T-cell (primary cell): ENCODE measurements at places on chromosomes 13 and 19.

DNA sequence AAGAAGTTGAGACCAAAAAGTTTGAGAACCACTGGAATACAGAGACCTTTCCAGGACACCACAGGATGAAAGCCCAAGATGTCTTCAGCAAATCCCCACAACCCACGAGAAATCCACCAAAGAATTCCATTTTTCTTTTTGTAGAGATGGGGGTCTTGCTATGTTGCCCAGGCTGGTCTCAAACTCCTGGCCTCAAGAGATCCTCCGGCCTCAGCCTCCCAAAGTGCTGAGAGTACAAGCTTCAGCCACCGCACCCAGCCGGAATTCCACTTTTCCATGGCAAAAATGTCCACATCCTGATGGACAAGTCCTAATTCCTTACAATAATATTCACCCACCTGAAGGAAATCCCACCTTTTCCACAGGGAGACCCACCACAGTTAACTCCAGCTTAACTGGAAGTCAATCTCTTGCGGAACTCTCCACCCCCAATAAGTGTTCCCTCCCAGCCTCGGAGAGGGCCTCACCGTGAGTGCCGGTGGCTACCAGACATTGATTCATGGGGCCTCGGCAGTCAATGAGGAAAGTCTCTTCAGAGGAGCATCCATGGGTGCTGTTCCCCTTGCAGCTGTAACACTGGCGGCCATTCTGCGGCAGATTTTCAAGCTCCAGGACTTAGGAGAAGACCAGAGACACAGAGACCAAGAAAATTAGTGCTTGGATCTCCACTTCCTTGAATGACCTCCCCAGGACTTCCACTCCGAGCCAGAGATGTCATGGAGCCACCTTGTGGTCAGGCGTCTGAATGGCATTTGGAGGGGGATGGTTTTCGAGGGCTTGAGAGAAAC, 12.3 kb upstream of the CADM4 start:
- peak; percentile 33 for DNase-seq

GRCh38 chr13:34944751-34945150, 2.7 kb downstream of the NBEA start:
- DNase-seq, result no peak

DNA sequence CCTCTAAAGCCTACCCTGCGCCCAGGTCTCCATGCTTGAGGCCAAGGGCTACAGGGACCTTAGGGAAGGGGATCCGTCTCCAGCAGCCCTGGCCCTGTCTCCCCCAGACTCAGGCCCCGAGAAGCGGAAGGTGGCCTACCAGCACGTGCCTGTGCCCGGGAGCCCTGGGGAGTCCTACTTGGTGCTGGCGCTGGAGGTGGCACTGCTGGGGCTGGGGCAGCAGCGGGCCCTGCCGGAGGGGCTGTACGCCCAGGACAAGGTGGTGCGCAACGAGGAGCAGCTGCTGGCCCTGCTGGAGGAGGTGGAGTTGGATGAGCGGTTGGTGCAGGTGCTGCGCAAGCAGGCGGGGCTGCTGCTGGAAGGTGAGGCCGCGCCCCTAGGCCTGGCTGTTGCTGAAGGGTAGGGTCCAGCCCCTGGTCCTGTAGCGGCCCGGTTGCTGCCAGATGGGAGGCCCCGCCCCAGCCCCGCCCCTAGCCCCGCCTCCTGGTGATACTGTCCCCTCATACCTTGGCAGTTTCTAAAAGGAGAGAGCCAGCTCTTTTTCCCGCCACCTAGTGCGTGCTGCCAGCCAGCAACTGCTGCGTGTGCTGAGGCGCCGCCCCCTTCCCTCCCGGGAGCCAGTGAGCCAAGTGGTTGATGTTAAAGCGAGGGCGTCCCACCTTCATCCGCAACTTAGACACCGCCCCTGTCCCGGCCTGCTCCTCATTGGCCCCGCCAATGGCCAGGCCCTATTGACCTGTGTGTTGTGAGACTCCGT, 22.6 kb downstream of the ZSWIM4 start:
- DNase-seq, result peak; percentile 69

DNA sequence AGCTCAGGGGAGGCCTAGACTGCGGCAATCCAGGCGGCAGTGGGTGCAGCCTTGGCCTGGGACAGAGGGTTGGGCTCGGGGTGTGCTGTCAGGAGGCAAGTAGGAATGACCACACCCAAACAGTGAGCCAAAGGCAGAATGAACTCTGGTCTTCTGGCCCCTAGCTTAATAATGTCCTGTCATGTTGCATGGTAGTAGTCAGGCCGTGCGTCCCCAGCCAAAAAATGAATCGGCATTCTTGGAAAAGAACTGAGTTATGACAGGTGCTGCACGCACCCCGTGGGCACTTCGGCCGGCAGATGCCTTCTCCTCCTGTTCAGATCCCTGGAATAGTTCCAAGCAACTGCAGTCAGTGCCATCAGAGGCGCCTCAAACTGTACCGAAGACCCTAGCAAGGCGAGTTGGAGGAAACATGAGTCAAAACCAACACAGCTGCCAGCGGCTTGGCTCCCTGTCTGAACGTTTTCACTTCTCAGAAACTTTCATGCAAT, 55.9 kb downstream of the ATP7B start:
- no peak for DNase-seq

DNA sequence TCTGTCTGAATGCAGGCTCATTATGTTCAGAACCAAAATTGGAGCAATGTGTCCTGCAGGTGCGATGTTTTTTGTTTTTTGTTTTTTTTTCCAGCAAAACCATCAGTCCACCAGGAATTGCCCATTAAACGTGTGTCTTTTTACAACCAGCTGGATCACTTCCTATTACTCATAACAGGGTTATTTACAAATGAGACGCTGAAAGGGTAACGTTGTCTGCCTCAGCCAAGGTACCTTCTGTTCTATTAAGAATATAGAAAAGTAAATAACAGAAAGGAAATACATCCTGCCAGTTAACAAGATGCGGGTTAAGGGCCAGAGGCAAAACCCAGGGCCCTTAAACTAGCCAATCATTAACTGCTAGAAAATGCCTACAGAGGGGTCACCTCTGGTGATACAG, 590.4 kb downstream of the TBC1D4 start:
- no peak for DNase-seq

DNA sequence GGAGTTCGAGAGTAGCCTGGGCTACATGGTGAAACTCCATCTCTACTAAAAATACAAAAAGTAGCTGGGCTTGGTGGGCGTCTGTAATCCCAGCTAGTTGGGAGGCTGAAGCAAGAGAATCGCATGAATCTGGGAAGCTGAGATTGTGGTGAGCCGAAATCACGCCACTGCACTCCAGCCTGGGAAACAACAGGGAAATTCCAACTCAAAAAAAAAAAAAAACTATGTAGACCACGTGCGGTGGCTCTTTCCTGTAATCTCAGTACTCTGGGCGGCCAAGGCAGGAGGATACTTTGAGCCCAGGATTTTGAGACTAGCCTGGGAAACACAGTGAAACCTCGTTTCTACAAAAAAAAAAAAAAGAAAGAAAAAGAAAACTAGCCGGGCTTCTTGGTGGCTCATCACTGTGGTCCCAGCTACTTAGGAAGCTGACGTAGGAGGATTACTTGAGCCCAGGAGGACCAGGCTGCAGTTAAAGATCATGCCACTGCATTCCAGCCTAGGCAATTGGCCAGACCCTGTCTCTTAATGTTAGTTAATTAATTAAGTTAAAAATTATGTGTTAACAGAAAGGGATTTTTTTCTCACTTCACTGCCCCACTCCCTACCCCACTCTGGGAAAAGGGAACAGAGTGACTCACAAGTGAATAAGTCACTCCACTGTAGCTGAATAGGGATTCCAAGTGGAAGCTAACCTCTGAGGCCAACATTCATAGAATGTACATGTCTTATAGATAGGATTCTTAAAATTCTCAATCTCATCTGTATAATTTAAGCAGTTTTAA, 2.2 kb downstream of the ZNF83 start:
- DNase-seq, result no peak

DNA sequence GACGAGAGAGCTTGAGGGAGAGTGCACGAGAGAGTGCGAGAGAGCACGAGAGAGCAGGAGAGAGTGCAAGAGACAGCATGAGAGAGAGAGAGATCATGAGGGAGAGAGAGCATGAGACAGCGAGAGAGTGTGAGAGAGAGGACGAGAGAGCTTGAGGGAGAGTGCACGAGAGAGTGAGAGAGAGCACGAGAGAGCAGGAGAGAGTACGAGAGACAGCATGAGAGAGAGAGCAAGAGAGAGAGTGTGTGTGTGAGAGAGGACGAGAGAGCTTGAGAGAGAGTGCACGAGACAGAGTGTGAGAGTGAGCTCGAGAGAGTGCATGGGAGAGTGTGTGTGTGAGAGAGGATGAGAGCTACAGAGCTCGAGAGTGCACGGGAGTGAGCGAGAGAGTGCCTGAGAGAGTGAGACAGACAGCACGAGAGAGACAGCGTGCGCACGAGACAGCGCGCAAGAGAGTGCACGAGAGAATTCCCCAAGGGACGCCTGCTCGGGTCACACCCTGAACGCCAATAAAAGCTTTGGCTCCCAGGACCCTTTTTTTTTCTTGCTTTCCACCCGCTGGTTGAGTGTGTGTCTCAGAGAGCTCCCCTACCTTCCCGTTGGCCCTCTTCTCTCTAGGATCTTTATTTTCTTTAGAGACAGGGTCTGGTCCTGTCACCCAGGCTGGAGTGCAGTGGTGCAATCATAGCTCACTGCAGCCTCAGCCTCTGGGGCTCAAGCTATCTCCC, 3.7 kb downstream of the CD70 start:
- DNase-seq, result no peak

- no peak for DNase-seq
These were observed 94.3 kb downstream of the NHLRC3 start for GRCh38 chr13:39132286-39133230.

DNA sequence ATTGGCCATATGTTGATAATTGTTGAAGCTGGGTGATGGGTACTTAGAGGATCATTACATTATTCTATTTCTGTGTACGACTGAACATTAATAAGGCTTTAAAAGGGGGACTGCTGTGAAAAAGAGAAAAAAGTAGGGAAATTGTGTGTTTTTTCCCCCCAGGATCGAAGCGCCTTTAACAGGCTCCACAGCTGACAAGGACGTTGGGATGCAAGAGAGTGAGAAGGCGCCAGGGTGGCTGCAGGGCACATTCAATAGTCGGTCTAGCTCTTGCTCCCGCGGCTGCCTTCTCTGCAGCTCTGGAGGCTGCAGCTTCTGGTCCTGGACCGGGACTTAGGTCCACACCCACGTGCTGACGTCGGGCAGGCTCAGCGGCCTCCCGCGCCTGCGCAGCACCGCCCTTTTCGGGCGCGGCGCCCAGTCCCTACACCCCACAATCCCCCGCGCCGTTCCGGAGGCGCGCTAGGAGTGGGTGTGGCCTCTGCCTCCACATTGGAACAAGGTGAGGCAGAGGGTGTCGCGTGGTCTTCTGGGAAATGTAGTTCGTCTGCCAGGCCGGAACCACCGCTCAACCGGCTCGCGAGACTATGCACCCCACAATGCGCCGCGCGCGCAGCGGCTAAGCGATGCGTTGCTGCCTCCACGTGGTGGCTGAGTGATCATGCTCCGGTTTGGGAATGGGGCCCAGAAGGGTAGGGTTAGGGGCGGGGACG, 4.9 kb upstream of the LRFN3 start:
- peak; percentile 99 for DNase-seq

- no peak for DNase-seq
These were observed 40.9 kb downstream of the RAB20 start for GRCh38 chr13:110520431-110521295.

DNA sequence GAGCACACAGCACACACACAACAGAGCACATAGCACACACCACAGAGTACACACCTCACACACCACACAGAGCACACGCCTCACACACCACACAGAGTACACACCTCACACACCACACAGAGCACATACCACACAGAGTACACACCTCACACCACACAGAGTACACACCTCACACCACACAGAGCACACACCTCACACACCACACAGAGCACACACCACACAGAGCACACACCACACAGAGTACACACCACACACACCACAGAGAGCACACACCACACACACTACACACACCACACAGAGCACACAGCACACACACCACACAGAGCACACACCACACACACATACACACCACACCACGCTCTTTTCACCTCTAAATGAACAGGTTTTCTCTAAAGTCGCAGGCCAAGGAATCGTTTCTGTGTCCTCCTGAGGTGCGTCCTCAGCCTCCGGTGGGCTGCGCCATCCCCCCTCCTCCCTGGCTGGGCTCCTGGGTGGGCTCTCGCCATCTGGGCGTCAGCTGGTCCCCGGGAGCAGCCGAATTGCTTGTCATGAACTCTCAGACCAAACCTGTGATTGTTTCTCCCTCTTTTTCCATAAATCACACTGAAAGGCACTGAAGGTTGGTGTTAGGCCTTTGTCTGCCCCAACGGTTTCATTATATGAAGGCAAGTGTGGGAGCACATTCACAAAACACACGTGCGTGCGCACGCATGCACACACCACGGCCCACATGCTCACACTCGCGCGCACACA, 37.4 kb downstream of the TMEM255B start:
- DNase-seq, result no peak

- DNase-seq, result no peak
These were observed 37.1 kb downstream of the ESD start for GRCh38 chr13:46759846-46760245.

DNA sequence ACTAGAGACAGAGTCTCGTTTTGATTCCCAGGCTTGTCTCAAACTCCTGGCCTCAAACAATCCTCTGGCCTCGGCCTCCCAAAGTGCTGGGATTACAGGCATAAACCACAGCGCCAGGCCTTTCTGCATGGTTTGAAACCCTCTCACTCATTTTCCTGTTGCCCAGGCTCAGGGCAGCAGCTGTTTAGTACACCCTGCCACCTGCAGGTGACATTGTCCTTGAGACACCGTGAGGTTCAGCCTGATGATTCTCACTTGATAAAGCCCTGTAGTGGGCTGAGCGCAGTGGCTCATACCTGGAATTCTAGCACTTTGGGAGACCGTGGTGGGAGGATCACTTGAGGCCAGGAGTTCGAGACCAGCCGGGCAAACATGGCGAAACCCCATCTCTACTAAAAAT, 12.5 kb downstream of the IL12RB1 start:
- DNase-seq, result no peak

DNA sequence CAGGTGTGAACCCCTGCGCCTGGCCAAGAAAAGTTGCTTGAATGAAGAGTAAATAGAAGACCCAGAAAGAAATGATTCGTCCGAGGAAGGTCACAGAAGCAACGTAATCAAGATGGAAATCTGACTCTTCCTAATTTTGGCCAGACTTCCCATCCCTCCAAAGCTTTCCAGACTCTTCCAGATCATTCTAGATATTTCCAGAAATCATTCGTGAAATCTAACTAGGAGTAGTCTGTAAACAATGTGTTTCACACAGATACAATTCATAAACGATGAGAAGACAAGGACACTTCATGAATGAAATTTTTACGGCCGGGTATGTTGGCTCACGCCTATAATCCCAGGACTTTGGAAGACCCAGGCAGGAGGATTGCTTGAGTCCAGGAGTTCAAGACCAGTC, 9.3 kb upstream of the LDLR start:
- DNase-seq, result no peak

- no peak for DNase-seq
These were observed 214.8 kb downstream of the LMO7 start for GRCh38 chr13:75850916-75851315.

GRCh38 chr13:67281466-67281865, 51.3 kb upstream of the PCDH9 start:
- DNase-seq, result no peak

DNA sequence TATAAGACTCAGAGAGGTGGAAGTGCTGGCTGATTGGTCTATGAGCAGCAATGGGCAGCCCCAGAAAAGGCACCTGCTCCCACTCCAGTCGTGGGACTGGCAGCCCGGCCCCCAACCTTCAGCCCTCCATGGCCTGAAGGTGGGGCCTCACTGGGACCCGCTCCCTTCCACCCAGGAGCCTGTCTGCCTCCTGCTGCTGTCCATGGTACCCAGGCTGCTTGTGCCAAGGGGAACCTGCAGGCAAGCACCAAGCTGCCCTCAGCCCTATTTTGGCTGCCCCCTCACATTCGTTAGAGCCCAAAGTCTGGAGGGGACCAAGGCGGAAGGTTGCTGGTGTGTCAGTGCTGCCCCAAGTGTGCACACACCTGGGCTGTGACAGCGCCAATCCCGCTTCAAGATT, 2304.9 kb downstream of the PCDH9 start:
- no peak for DNase-seq
